ENCODE measurements at places on chromosomes 6 and 20.
A peak's percentile ranks its signal among the peaks of the same experiment; 100 is the strongest.

DNA sequence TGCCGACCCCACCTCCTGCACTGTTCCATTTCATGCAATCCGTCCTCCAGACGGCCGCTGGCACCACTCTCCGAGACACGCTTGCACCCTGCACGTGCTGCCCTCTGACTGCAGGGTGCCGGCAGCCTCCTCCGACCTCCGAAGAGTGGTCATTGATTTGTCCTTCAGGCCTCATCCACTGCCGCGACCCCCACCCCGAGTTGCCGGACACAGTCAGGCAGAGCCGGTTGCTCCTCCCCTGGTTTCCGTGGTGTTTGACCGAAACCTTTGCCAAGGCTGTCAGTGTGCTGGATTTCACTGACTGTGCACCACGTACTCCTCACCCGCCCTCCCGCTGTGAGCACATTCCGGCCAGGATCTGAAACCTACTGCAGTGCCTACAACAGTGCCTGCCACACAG lies 156.4 kb upstream of the PDE10A start:
- peak; percentile 70 for DNase-seq

GRCh38 chr20:57772349-57772964 lies 62.6 kb upstream of the PMEPA1 start:
- peak; percentile 76 for DNase-seq

- DNase-seq: peak; percentile 33
These were observed at the start of gene DSP for GRCh38 chr6:7541175-7542064. DSP (plus strand) TSS chr6:7541671; CDS start chr6:7541916, 245 bp downstream.

- no peak for DNase-seq
These were observed 3.9 kb upstream of the NKX2-2 start for GRCh38 chr20:21517566-21518277.

- DNase-seq: no peak
These were observed 11.6 kb upstream of the C20orf204 start for GRCh38 chr20:64024141-64024990.

GRCh38 chr6:51844336-51844735 lies 243.1 kb downstream of the PKHD1 start:
- peak; percentile 6 for DNase-seq

DNA sequence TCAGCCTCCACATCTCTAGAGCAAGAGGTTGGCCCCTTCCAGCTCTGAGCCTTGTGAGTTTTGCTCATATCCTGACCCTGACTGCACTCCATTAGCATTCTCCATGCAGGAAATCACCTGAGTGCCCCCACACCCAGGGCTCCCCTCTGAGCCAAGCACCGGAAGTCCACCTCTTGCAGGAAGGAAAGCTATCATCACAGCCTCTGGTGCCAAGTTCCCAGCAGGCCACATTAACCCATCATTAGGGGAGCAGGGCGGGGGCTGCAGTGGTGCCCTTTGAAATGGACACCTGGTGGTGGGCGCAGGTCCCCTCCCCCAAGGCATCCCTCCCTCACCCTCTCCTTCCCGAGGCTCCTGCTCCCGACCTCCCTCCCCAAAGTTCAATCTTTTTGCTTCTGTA lies 16.1 kb downstream of the GRM4 start:
- DNase-seq: no peak

GRCh38 chr6:7425808-7426190 lies 36.2 kb downstream of the RIOK1 start:
- DNase-seq: no peak

DNA sequence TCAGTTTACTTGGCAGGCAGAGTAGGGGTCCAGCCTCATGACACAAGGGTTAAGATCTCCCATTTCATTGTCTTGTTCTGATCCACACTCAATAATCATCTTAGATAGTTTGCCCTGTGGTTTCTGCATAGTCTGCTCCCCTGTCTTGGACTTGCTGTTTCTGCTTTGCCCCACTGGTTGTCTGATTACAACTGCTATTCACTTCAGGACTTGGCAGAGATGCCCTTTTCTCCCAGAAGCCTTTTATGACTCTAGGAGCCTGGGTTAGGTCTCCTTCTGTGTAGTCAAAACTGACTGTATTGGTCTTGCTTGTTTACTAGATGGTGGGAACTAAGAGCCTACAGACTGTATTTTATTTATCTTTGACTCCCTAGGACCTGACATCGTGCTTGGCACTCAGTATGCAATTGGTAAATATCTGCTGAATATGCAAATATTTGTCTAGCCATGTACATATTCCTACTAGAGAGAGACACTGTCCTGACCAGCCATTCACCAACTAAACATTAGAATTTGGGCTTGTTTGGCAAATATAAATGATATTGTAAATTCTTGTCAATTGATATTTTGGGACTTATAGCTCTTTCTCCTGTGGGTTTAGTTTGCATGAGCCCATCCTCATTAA lies 165.9 kb upstream of the KCNK16 start:
- no peak for DNase-seq

- no peak for DNase-seq
These were observed 933.4 kb downstream of the KIF16B start for GRCh38 chr20:15639839-15640238.

DNA sequence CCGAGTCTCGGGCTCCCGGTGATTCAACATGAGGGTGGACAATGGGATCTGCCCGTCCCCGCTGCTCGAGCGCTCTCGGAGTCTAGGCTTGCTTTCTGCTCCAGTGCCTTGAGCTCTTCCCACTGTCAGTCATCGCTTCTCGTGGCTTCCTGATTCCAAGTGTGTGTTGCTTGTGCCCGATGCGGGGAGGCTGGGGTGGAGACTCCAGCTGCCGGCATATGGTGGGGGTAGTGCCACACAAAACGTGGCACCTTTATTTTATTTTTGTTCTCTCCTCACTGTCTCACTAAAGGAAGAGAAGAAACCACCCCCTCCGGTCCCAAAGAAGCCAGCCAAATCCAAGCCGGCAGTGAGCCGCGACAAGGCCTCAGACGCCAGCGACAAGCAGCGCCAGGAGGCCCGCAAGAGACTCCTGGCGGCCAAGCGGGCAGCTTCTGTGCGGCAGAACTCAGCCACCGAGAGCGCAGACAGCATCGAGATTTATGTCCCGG lies 14.8 kb upstream of the MYL9 start:
- no peak for DNase-seq

- no peak for DNase-seq
These were observed 628.0 kb downstream of the KIF16B start for GRCh38 chr20:15945289-15945688.

DNA sequence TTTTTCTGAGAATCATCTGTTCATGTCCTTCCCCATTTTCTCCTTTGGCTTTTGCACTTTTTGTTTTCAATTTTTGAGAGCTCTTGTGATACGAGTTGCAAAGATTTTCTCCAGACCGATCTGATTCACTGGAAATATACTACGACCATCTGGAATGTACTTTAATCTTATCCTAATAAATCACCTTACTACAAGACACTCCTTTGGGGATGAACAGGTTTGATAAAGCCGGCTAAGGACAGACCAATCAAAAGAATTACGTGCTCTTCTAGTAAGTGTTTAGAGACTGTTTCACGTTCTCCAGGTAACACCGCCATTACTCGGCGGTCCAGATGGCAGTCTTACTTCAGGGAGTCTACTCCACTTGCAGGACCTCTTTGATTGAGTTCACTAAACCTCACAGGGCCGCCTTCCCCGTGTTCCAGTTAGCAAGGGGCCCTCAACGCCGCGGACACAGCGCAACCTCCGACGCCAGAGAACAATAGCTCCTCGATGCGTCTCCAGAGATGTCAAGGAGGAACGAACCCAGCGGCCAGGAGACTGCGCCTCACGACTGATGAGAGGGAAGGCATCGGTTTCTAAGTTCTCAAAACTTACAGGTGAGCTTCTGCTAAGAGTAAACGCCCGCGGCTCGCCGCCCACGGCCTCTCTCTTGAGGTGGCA lies 920 bp upstream of the WTAP start:
- no peak for DNase-seq

DNA sequence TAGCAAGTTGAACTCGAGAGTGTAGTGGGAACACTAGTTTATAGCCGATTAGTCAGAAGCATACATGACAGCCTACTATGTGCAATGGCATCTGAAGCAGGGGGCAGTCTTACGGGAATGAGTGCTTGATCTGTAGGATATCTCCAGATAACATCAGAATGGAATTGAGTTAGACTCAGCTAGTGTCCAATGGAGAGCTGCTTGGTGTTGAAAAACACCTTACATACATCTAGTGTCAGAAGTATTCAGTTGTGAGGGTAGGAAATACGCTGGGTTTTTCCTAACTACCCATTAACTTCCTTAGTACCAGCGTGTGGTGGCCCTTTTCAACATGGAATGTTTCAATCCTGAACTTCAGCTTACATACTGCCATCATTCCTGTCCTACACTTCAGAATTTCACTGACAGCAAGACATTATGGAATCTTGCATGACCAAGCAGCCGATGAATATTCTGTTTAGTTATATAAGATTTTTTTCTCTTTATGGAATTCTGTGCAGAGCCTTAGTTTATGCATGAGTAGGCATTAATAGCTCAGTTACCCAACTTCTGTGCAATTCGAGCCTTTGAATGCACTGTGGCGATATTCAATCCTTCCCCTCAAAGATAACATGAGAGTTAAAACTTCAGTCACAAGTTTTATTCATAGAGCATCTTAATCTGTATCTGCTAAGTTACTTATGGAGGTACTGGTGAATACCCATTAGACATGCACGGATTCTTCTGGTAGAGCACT lies 218.6 kb upstream of the MOCS1 start:
- DNase-seq: no peak

DNA sequence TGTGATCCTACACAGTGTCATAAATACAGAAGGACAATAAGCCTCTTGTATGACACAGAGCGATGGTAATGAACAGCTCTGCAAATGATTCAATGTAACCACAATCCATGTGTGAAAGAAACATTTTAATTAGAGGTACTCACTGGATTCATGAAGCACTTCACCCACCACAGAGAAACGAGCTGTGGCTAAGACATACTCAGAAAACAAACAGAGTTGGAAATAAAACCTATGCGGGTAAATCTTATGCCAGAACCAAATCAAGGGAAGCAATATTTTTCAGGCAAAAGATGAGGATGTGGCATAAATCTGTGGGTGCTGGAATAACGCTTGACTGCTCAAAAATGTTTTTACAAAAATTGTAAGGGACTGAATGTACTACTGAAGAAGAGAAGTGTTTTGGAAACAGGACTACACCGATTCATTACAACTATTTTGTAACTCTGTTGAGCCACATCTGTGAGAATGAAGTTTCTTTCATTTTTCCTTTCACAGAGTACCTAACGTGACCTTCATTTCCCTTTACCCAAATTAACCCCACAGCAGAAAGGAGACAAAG lies 112.1 kb downstream of the WDR27 start:
- DNase-seq: no peak

DNA sequence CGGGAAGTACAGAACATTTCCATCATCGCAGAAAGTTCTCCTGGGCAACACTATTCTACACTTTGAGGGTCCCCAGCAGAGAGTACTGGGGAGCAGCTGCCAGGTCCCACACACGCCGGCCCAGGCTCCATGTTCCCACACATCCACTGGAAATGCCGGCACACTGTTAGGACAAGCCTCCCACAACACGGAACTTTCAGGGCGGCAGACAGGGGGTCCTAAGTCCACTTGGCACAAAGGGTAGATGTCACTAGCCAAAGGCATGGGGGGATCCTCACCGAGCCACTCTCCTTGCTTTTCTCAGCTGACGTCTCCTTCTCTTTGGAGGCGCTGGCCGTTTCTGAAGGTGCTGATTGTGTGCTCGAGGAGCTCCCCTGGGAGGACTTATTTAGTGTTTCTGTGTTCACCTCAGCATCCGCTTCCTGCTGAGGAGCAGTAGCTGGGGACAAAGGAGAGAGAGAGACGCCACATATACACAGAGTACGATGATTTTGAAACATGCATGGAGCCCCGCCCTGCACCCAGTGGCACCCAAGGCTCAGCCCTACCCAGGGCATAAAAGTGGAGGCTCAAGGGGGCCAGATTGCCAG lies 135.4 kb downstream of the ZMYND8 start:
- DNase-seq: no peak

GRCh38 chr6:73569121-73569520 lies 48.3 kb upstream of the EEF1A1 start:
- DNase-seq: no peak

DNA sequence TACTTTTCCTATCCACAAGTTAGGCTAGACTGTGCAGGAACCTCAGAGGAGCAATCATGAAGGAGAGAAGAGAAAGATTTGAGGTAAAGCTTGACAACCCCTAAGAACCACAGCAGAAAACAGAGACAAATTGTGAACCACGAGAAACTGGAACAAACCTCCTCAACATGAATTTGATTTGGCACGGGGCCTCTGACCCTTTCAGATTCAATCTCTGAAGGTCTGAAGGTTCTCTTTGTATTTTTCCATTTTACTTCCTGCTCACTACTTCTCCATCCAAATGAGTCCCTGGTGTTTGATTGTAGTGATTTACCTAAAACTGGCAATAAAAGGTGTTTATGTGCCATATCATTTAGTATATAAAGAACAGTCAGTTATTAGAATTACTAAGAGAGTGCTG lies 126.1 kb upstream of the STXBP5 start:
- no peak for DNase-seq

- DNase-seq: no peak
These were observed 210.9 kb downstream of the TFAP2B start for GRCh38 chr6:51029561-51029960.

DNA sequence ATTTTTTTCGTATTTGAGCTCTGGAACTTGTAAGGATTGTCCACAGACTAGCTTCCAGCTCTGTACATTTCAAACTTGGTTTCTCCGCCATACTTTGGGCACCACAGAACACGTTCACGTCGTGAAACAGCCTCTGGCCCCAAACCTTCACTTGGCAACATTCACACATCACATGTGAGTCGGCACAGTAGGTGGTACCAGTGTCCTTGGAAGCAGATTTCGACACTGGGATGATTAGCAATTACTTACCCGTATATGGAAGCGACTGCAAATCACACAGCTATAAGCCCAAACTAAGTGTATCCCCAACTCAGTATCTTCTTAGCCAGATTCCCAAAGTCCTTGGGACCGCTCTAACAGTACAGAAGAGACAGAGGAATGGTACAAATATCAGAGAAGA lies 60.2 kb downstream of the MAFB start:
- DNase-seq: no peak

All from MG63 (cell line).